COR-L47 (cell line): ENCODE measurements at places on chromosomes 5 and 9.

DNA sequence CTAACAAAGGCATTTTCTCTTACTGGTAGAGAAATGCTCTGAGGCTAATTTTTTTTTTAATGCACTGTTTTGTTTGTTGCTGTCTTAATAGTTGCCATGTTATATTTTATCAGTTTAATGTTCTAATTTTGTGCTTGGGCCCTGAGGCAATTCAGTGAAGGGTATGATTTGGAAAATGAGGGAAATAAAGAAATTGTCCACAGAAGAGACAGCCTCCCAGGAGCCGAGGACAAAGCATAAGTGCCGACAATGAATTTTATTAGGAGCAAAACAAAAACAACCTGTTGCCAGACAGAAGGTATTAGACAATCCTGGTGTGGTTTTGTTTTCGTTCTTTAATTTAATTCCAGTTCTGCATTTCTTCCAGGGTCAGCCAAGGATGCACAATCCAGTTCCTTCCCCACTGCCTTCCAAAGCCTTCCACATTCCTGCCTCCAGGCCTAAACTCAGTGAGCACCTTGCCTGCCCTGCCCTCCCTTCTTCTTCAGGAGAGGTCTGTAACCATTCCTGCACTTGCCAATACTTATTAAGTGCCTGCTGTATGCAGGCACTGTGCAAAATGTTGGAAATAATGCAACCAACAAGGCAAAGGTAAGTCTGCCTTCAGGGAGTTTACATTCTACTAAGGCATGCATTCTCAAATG lies 4.3 kb upstream of the TCOF1 start:
- no peak for DNase-seq

DNA sequence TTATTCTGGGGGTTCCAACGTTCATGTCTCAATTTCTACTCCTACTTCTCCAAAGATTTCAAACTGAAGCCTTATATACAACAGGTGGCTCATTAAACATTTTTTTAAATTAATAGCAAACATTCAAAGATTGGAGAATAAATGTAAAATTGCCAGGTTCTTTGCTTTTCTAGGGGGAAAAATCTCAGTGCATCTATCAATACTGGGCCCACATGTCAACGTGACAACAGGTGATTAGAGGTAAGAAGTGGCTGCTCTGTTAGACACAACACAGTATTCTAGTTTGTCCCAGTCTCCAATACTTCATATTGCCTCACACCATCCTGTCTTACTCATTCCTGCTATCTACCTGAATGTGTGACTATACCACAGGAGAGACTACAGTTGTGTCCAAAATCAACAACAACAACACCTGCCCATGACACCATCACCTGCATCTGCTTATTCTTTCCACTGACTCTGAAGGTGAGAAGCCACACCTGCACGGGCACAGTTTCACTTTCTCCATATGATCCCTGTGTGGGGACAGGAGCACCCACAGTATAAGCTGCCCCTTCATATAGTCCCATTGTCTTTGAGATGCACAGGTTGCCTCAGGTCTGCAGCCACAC lies 110.2 kb downstream of the LHFPL2 start:
- no peak for DNase-seq

DNA sequence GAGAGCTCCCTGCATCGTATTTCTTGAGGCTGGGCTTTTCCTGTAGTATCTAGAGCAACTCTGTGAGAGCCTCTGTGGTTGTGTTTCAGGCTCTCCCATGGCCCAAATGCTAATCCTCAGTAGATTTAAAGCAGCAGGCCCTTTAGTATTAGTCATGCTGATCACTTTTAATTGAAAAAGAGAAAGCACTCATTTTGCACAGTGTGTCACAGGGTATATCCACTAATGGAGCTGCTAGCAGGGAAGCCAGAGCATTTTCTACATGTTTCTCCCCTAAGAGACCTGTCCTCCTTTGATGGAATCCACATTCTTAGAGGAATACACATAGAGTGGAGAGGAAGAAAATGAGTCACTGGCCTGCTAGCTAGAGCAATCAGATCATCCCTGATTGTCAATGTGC lies 348.5 kb downstream of the TMEM232 start:
- no peak for DNase-seq

GRCh38 chr5:139711906-139712224 lies 63.7 kb downstream of the CXXC5 start:
- no peak for DNase-seq

DNA sequence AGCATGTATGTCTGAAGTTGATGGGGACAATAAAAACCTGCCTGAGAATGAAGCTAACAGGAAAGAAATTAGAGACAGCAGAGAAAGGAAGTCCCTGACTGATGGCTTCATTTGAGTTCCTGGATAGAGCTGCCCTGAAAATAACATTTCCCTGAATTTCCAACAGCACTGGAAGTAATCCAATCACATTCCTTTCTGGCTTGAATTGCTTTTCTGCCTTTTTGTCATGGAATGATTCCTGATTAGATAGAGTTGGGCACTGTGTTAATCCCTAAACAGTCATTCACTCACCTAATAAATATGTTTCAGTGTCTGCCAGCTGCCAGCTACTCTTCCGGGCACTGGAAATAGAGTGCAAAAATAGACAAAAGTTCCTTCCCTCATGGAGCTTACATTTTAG lies 30.0 kb upstream of the SH3RF2 start:
- DNase-seq, result no peak

- DNase-seq, result no peak
Measured at GRCh38 chr9:94511134-94511954, 43.5 kb upstream of the PCAT7 start.

GRCh38 chr9:19464764-19465585 lies 56.2 kb downstream of the ACER2 start:
- peak; percentile 74 for DNase-seq

GRCh38 chr5:126909856-126910255 lies 120.5 kb downstream of the MARCHF3 start:
- DNase-seq, result no peak

GRCh38 chr5:126595486-126596083 lies 566 bp upstream of the ALDH7A1 start:
- no peak for DNase-seq

DNA sequence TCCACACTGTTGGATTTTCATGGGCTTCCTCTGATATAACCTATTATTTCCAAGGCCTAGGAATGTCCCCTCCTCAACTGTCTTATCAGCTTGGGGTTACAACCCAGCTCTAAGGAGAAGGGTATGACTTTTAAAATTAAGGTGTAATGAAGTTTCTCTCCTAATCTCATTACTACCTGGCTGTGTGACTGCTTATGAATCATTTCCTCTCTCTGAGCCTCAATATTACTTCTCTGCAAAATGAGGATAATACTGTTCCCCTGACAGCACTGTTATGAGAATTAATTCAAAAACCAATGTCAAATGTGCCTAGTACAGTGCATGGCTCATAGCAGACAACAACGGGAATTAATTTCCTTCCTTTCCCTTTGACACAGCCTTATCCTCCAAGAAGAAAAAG lies 118.9 kb downstream of the NR6A1 start:
- no peak for DNase-seq

- no peak for DNase-seq
Measured at GRCh38 chr5:150399524-150400211, 13.0 kb downstream of the CD74 start.

- no peak for DNase-seq
Measured at GRCh38 chr5:71586052-71586940, 844 bp upstream of the MCCC2 start.

DNA sequence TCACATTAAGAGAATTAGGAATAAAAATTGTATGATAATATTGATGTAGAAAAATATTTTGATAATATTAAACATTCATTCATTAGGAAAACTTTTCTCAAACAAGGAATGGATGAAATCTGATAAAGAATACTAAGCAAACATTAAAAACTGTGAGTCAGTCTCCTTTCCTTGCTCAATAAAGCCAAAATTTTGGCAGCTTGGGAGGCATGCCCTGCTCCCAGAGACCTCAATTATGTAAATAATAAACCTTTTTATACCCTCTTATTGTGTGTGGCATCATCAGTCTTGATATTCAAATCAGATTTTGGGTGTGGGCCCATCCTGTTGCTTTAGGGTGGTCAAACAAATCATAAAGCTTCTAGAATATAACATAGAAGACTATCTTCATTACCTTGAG lies 36.6 kb upstream of the CCL21 start:
- DNase-seq, result no peak

- DNase-seq, result no peak
Measured at GRCh38 chr5:168357876-168358275, 66.4 kb downstream of the WWC1 start.

DNA sequence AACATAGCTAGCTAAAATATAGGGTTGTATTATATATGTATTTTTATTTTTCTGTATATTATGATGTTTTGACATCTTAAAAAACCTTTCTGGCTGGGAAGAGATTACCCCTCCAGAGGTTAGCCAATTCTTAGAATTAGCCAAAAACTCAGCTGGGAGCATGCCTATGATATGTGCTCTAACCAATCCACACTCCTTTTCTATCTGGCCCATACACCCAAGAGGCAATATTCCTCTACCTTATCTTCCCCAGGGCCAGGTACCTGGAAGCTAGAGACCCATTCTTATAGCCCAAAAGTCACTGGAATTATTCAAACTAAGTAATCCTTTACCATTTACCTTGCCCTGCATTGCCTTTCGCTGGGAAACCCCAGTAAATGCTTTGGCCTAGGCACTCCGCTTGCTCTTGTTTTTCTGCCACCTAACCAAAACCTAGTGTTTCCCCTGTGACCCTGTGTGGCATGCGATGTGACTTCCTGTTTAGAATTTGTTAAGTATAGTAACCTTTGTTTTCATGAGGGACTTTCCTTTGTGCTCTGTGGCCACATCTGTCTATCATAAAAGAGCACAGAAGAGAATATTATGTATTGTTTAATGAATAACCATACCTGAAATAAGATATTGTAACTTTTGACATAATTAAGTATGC lies 37.4 kb downstream of the CSNK1G3 start:
- DNase-seq, result no peak

DNA sequence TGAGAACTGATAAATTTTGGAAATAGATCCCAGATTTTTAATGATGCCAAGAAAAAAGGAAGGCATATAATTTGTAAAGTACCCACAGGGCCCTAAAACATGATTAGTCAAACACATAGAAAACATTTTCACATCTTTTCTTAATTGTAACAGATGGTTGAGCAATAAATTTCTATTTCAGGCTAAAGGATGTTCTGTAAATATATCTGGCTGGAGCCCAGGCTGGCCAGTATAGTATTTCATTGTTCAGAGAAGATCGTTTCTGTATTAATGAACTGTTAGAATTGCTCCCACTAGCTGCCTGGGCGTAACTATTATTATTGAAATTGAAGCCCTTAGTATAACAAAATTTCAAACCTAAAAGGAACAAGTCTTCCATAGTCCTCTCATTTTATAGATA lies 105.3 kb upstream of the SMC2 start:
- no peak for DNase-seq
